GOT3 (cell line): ENCODE measurements at places on chromosomes 6 and 20.

GRCh38 chr6:431986-432385 lies 40.4 kb downstream of the IRF4 start:
- DNase-seq, result no peak

- no peak for DNase-seq
Observed at GRCh38 chr20:50260479-50261221, 70.0 kb downstream of the CEBPB start.

DNA sequence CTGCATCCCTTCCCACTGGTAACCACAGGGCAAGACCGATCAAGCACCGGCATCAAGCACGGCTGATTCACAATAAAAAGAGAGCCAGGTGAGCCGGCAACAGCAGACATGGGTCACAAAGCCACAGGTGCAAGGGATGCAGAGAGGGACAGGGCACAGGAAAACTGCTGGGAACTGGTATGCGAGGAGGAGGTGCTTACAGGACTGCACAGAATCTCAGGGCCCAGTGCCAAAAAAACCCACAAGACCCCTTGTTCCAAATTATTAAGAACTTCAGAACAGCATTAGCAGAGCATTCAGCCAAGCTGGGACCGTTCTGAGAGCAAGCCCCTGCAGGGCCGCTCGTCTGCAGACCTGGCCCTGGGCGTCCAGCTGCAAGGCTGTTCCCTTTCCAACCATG lies 35.4 kb downstream of the BFSP1 start:
- DNase-seq, result no peak

DNA sequence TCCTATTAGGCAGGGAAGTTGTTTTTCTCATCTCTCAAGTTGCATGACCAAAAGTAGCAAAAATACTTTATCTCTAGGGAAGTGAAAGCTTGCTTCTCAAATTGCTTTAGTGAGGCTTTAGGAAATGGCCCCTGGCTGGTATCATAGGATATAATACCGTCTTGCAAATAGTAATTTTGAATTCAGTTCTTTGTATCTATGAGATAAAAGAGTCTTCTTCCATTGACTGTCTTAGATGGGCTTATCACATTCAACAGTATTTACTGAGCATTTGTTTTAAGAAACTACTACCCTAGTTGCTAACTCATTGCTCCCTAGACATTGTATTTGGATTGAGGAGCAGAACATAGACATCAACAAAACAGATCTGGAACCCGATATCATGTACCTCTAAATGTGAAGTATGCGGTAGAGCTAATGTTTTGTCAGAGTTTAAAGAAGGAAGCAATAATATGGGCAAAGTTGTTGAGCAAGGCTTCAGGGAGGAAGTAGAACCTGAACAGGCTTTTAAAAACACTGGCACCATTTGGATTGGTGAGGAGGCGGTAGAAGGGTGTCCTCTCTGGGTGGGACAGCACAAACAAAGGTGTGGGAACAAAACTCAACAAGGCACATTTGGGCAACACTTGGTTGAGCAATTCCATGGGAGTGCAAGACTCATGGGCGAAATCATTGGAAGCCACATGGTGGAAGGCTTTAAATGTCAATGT lies 101.5 kb downstream of the SGK1 start:
- no peak for DNase-seq

DNA sequence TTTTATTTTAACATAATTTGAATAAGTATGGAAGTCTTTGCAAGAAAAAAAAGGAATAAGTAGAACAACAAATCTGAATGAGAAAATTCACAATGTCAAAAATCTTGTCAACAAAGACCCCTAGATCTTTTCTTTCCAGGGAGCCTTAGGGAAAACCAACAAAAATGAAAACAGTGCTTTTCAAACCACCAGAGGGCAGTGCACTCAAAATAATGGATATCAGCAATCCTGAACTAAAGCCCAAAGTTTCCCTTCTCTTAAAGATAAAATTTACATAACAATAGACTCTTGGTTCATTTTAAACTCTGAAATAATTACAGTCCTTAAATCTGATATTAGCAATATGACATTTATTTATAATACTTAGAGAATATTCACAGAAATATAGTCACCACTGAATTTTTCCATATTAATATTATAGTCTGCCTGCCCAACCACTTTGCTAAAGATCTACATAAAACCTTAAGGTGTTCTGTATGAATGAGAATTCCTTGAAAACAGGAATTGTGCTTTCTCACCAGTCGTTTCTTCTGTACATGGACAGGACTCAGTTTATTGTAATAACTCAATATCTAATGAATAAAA lies 105.3 kb upstream of the BMP5 start:
- DNase-seq, result no peak

DNA sequence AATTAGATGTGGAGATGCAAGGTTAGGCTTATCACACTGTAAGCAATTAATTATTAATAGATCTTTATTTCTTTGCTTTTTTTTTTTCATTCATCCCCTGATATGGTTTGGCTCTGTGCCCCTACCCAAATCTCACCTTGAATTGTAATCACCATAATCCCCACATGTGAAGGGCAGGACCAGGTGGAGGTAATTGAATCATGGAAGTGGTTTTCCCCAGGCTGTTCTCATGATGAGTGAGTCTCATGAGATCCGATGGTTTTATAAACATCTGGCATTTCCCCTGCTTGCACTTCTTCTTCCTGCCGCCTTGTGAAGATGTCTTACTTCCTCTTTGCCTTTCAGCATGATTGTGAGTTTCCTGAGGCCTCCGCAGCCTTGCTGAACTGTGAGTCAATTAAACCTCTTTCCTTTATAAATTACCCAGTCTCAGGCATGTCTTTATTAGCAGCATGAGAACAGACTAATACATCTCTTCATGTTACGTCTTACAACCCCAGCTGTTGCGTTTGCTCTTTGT lies 333.8 kb downstream of the CDH26 start:
- no peak for DNase-seq
